IPS DF 19.7 (cell line): ENCODE measurements at places on chromosomes 13 and 19.

GRCh38 chr19:7366701-7367420, 18.1 kb downstream of the ARHGEF18 start:
- DNase-seq: no peak

GRCh38 chr13:95457294-95457693, 95.2 kb upstream of the CLDN10 start:
- DNase-seq: no peak

GRCh38 chr19:14023404-14024235, 4.3 kb upstream of the RLN3 start:
- DNase-seq: no peak

DNA sequence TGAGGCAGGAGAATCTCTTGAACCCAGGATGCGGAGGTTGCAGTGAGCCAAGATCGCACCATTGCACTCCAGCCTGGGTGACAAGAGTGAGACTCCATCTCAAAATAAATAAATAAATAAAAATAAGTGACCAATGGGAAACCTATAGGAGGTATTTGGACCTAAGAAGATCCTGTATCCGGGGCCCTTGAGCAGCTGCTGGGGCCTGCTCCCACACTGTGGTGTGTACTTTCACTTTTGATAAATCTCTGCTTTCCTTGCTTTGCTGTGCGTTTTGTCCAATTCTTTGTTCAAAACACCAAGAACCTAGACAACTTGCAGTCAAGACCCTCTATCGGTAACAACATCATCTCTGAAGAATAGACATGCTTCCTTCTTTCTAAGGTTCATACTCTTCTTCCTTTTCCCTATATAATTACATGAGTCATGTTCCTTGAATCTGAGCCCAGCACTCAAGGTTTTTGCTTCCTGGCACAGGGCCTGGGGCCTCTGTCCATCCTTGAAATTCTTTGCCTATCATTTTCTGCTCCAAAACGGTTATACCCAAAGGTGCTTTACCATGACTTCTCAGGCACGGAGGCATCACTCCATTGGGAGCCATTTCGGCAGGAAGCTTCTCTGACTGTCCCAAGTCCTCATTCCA, 14.2 kb upstream of the PNMA8C start:
- DNase-seq: no peak

DNA sequence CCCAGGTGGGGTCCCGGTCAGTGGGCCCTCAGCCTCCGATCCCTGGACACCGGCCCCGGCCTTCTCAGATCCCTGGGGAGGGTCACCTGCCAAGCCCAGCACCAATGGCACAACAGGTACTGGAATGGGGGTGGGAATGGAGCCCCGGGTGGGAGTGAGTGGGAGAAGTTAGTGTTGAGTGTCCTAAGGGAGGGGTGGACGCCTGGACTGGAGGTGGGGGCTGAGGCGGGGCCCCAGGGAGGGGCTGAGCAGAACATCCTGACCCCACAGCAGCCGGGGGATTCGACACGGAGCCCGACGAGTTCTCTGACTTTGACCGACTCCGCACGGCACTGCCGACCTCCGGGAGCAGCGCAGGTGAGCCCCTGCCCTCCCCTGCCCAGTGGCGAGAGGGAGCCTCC, 17.7 kb downstream of the EPN1 start:
- no peak for DNase-seq

- DNase-seq: no peak
These were observed 6.1 kb downstream of the SBNO2 start for GRCh38 chr19:1167687-1168571.

GRCh38 chr13:94351292-94351990, 128.0 kb downstream of the DCT start:
- no peak for DNase-seq

GRCh38 chr19:23882493-23882892, 32.2 kb upstream of the ZNF726 start:
- no peak for DNase-seq

DNA sequence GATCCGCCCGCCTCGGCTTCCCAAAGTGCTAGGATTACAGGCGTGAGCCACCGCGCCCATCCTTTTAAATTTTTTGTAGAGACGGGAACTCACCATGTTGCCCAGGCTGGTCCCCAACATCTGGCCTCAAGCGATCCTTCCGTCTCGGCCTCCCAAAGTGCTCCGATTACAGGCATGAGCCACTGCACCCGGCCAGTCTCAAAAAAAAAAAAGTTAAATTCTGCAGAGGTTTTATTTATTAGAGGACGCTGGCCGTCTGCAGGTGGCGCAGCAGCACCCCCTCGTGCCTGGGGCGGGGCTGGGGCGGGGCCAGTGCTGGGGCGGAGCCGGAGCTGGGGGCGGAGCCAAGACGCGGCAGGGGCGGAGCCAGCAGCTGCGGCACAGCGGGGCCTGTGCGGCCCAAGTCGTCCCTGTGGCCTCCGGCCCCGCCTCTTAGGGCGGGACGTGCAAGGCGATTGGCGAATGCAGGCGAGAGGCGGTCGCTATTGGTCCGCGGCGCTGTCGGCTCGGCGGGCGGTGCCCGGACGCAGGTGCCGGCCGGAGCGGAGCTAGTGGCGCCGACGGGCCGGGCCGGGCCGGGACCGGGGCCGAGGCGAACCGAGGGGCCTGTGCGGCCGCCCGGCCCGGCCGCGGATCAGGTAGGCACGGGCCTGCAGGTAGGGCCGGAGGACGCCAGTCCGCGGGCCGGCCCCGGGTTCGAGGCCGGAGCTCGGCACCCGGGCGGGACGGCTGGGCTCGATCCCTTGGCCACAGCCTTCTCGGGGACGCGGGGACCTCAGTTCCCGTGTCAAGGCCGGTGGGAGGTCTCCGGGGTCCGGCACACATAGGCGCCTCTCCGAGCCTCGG, at the start of gene MARCHF2:
Gene MARCHF2 (plus strand): TSS at position 523 of the 846 bp plus-strand sequence. CDS start 8,536 bp downstream, outside the sequence.
- no peak for DNase-seq

- no peak for DNase-seq
These were observed 13.2 kb downstream of the CLASRP start for GRCh38 chr19:45051929-45052579.

GRCh38 chr19:31539386-31539785, 190.2 kb upstream of the TSHZ3 start:
- DNase-seq: no peak

- no peak for DNase-seq
These were observed 44.4 kb upstream of the ITM2B start for GRCh38 chr13:48188601-48189000.

- DNase-seq: no peak
These were observed 473.6 kb upstream of the SPRY2 start for GRCh38 chr13:80814541-80814940.

GRCh38 chr13:111539252-111539651, 218.8 kb downstream of the TEX29 start:
- DNase-seq: no peak

DNA sequence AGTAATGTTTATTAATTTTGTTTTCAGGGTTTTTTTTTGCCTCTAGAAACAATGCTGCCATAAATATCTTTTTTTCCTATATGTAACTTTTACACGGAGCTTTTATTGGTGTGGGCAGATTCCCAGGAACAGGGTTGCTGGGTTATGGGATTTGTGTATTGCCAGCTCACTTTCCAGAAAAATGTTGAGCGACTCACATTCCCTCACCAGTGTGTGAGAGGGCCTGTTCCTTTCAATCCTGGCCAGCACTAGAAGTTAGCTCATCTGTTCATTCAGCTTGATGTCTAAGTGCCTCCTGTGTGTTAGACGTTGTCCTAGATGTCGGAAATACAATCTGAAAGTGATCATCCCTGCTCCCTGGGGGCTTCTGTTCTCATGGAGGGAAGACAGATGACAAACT, 2.6 kb downstream of the ZNF71 start:
- DNase-seq: no peak

DNA sequence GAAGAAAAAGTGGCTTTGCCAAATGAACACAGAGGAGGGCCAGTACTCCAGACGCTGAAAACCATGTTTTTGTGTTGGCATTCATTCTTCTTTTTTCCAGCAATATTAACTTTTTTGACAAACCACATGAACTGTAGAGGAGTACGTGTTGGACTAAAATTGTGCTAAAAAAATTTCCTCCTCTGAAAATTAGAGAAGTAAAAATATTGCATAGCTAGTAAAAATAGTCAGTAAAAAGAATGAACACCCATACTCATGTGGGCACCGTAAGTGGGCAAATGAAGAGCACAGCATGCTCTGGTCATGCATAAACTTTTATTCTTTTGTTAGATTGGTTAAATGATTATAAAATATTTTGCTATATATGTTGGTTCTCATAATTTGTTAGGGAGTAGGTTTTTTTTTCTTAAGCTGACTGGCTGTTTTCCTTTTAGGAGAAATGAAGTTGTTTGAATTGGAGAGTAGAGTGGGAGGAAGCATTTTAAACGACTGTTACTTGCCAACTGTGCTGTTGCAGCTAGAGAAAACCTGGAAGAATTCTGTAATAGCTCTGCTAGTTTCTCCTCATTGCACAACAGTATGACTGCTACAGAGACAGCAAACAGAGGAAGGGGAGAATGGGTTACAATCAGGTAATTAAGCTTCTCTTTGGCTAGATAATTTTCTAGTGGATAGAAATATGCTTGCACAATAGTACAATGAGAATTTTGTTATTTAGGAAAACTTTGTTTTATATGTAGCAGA, 222.4 kb downstream of the KCTD12 start:
- DNase-seq: no peak

GRCh38 chr13:29362849-29363604, 232.5 kb downstream of the SLC7A1 start:
- DNase-seq: peak; percentile 70

GRCh38 chr13:90717451-90717936, 630.0 kb upstream of the MIR17HG start:
- no peak for DNase-seq

DNA sequence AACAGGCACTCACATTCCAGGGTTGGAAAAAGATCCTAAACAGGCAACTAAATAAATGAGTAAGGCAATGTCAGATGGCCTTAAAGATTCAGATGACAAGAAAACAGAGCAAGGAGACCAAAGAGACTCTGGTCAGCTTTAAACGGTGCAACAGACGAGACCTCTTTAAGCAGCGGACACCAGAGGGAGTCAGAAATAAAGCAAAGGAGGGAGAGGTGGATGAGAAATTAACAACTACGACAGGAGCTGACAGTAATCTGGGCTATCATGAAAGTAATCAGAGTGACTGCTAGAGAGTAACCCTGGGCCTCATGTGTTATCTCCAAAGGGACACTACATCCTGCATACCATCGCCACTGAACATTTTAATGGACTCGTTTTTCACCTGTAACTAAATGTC, 1.1 kb downstream of the ZNF550 start:
- DNase-seq: no peak
